Activated CD4-positive, alpha-beta T cell treated with anti-CD3 and anti-CD28 coated beads, Interleukin-2, amount 10 ng/mL, durations not matched to agents 7 days and 5 days (primary cell): ENCODE measurements at places on chromosomes 16 and 17. TPM values are rescaled to one million over a fixed set of nuclear protein-coding genes. Genes with fewer than 3 reads are reported as not detected.
A peak's percentile ranks its signal among the peaks of the same experiment; 100 is the strongest.

KRT31 gene
- total RNA-seq, result not detected

MYH2 gene
- total RNA-seq, result not detected

ATP2A1 gene
- total RNA-seq, result 1.3 TPM

TPSAB1 gene
- total RNA-seq, result not detected

GRCh38 chr16:57837305-57838125 lies 35.2 kb upstream of the KIFC3 start:
- DNase-seq, result no peak
- H3K36me3 ChIP-seq, result no peaks in the 10 kb centered on the region
- H3K27ac ChIP-seq, result no peak overlapping the region
- peaks cover 2% of the 10 kb centered on the region for H3K27me3 ChIP-seq
- no peaks in the 10 kb centered on the region for H3K4me1 ChIP-seq
- H3K4me3 ChIP-seq, result no peak overlapping the region

DNA sequence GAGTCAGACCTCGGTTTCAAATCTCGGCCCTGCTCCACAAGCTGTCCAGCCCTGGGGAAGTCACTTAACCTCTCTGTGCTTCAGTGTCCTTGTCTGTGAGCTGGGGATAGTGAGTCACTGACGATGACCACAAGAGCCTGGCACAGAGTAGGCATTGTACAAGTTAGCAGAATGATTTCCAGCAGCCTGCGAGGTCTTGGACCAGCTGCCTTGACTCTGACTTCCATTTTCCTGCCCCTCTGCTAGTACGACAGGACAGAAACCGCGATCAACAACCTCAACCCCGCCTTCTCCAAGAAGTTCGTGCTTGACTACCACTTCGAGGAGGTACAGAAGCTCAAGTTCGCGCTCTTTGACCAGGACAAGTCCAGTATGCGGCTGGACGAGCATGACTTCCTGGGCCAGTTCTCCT lies 20.7 kb downstream of the CPNE2 start:
- no peak overlapping the region for H3K27ac ChIP-seq
- H3K4me3 ChIP-seq, result no peak overlapping the region
- no peaks in the 10 kb centered on the region for H3K36me3 ChIP-seq
- H3K27me3 ChIP-seq, result peaks cover 2% of the 10 kb centered on the region
- H3K4me1 ChIP-seq, result peaks cover 3% of the 10 kb centered on the region

GRCh38 chr17:3710951-3711383 lies 12.7 kb upstream of the HASPIN start:
- peak overlapping the region; percentile 95 for H3K27ac ChIP-seq
- H3K4me3 ChIP-seq, result peak overlapping the region; percentile 66
- peaks cover 37% of the 10 kb centered on the region for H3K36me3 ChIP-seq
- no peaks in the 10 kb centered on the region for H3K27me3 ChIP-seq

DNA sequence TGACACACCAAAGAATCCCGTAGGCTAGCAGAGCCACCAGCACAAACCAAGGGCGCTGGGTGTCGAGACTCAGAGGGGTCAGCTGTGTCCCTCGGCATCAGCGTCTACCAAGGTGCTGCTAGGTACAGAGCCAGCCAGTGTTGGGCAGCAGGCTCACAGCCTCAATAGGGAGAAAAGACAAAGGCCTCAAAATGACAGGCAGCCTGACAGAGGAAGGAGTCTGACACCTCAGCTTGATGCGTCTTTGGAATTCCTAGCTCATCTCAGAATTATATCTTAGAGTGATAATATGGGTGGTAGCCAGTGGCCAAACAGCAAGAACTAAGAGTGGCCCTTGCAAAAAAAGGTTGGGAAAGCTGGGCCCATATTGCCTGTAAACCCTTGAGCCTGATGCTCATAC lies 45.9 kb downstream of the HS3ST3B1 start:
- no peak overlapping the region for H3K27ac ChIP-seq
- H3K36me3 ChIP-seq, result peaks cover 36% of the 10 kb centered on the region
- H3K4me3 ChIP-seq, result no peak overlapping the region
- H3K27me3 ChIP-seq, result no peaks in the 10 kb centered on the region
- no peak for DNase-seq
- H3K4me1 ChIP-seq, result peaks cover 12% of the 10 kb centered on the region

- no peak overlapping the region for H3K4me3 ChIP-seq
- H3K4me1 ChIP-seq, result peaks cover 50% of the 10 kb centered on the region
- no peaks in the 10 kb centered on the region for H3K36me3 ChIP-seq
- peaks cover 49% of the 10 kb centered on the region for H3K27me3 ChIP-seq
- no peak for DNase-seq
Observed at GRCh38 chr17:42675348-42675964, 1.3 kb downstream of the PLEKHH3 start.

GRCh38 chr17:44775136-44775837 lies 16.5 kb downstream of the ADAM11 start:
- peak; percentile 98 for DNase-seq
- peak overlapping the region; percentile 88 for H3K27ac ChIP-seq
- H3K4me1 ChIP-seq, result peaks cover 21% of the 10 kb centered on the region
- no peaks in the 10 kb centered on the region for H3K36me3 ChIP-seq
- peak overlapping the region; percentile 83 for H3K4me3 ChIP-seq
- H3K27me3 ChIP-seq, result peaks cover 9% of the 10 kb centered on the region

DNA sequence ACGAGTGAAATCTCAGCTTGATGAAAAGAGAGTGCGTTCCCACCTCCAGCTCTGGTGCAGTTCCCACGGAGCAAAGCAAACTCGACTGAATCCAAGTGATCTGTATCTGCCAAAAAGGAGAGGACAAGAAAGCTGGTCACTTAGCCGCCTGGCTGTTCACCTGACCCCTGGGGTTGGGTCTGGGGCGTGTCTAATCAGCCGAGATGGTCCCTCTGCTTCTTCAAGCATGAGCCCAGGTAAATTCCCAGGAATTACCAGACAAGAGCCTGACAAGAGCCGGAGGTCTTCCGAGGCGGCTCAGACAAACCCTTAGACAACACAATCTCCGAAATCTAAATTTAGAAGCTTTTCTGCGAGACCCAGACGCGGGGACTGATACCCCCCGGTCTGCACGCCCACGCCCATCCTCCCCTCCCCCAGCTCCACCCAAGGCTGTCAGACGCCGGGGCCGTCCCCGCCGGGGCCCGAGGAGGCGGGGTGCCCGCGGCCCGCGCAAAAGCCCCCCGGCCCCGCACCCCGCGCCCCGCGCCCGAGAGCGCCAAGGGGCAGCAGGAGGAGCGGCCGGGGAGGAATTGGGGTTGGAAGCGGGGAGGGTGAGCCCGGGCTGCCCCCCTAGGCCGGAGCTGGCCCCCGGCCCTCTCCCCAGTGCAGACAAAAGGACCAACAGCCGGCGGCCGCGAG lies 674 bp downstream of the ZNF821 start:
- H3K4me3 ChIP-seq, result peak overlapping the region; percentile 80
- peak overlapping the region; percentile 86 for H3K27ac ChIP-seq
- peak; percentile 33 for DNase-seq
- peaks cover 22% of the 10 kb centered on the region for H3K36me3 ChIP-seq

- DNase-seq, result no peak
- peaks cover 18% of the 10 kb centered on the region for H3K4me1 ChIP-seq
- H3K27ac ChIP-seq, result no peak overlapping the region
- H3K4me3 ChIP-seq, result no peak overlapping the region
- H3K36me3 ChIP-seq, result no peaks in the 10 kb centered on the region
Observed at GRCh38 chr17:8080799-8081219, 6.7 kb downstream of the ALOX12B start.

DNA sequence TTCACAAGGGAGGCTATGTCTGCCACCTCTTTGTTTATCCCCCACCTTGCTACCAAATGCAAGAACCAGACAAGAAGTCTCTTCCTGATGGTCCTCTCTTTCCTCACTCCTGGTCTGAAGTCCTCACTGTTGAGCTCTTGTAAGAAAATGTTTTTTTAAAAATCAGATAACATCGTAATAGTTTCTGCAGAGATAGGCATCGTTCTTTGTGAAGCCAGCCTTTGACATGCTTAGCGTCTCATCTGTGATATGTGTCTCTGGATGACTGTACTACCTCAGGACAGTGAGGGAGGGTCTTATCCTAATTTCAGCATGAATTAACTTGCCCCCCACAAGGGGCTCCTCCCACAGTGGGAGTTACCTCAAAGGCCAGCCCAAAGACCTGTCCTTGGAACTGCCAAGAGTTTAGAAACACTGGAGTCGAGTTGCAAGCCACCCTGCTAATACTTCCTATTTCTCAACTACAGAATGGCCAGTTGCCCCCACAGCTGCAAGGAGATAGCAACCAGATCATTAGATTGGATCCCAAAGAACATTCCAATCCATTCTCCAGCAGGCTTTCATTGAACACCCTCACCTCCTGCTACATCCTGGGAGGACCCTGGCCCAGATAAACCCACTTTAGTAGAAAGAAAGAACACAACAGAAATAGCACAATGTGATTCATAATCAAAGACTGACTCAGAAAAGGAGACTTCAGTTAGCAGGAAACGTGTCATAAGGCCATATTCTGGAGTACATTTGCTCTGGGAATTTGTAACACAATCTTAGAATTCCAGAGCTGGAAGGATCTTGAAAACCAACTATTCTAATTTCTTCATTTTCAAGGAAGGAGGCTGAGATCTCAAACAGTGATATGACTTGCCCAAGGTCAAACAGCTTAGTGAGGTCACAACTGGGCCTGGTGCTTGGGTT lies 151.0 kb downstream of the IRX3 start:
- H3K27me3 ChIP-seq, result peaks cover 5% of the 10 kb centered on the region
- H3K4me3 ChIP-seq, result no peak overlapping the region
- DNase-seq, result no peak
- no peaks in the 10 kb centered on the region for H3K4me1 ChIP-seq
- H3K27ac ChIP-seq, result no peak overlapping the region

DNA sequence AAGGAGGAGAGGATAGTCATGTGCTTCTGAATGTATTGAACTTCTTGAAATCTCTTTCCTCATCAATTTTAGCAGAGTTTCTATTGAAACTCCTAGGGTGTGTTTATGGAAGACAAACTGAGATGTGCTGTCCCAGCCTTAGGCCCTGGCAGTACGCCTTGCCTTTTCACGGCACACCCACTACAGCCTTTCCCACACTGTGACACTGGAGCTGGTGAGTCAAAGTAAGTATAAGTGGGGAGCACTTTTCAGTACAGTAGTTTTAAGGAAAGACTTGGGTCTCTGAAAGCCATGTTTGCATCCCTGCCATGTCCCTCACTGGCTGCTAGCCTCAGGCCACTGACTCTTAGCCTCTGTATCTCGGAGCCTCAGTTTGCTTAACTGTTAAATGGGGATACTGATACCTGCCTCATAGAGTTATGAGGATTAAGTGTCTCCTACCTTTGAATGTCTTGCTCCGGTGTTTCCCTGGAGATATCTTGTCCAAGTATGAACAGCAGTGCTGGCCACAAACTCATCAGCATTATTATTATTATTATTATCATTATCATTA lies 144.7 kb upstream of the CRHR1 start:
- H3K4me3 ChIP-seq, result no peak overlapping the region
- DNase-seq, result no peak
- H3K4me1 ChIP-seq, result peaks cover 11% of the 10 kb centered on the region
- H3K27ac ChIP-seq, result no peak overlapping the region

- peaks cover 59% of the 10 kb centered on the region for H3K27me3 ChIP-seq
- no peaks in the 10 kb centered on the region for H3K36me3 ChIP-seq
- peak overlapping the region; percentile 48 for H3K4me3 ChIP-seq
- peaks cover 15% of the 10 kb centered on the region for H3K4me1 ChIP-seq
- H3K27ac ChIP-seq, result no peak overlapping the region
Observed at GRCh38 chr17:41733348-41734138, 900 bp downstream of the HAP1 start.

GRCh38 chr17:38415250-38416194 lies 12.7 kb upstream of the ARHGAP23 start:
- peak overlapping the region; percentile 41 for H3K27ac ChIP-seq
- no peak for DNase-seq
- peaks cover 27% of the 10 kb centered on the region for H3K27me3 ChIP-seq
- H3K4me3 ChIP-seq, result no peak overlapping the region
- no peaks in the 10 kb centered on the region for H3K36me3 ChIP-seq
- peaks cover 14% of the 10 kb centered on the region for H3K4me1 ChIP-seq

GRCh38 chr17:82684228-82684841 lies 14.2 kb downstream of the RAB40B start:
- no peaks in the 10 kb centered on the region for H3K4me1 ChIP-seq
- no peak overlapping the region for H3K27ac ChIP-seq
- no peak overlapping the region for H3K4me3 ChIP-seq
- no peak for DNase-seq

DNA sequence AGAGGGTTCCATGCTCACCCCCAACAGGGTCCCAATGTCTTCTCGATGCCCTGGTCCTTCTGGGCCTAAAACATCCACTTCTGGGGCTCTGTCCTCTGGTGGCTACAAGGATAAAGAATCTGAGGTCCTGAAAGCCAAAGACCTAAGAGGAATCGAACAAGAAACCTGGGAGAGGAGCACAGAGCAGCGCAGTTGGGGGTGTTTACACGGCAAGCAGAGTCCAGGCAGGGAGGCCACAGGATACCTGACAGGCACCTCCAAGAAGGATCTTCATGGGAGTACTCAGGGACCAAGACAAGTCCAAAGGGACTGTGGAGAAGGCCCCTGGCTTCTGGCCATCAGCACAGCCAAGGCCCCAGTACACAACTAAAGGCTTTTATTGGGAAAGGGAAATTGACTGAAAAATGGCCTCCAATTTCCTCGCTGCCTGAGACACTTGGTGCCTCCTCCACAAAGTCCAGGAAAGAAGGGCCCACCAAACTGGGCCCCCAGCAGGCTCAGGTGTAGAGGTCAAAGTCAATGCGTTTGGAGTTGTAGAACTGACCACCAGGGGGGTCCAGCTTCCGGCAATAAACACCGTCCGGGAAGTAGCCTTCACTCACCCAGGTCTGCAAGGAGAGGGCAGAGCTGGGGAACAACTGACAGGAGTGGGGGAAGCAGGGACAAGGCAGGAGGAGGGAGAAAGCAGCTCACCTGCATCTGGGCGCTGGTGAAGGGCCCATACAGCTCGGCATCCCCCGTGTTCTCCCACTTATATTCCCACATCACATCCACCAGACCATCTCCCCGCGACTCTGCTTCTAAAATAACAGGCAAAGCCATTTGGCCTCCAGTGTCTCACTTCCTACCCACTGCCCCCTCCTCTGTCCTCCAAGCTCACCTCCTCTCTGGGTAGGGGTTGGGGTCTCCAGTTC lies 2.4 kb downstream of the CD2BP2 start:
- peak overlapping the region; percentile 40 for H3K4me3 ChIP-seq
- H3K27me3 ChIP-seq, result no peaks in the 10 kb centered on the region
- peaks cover 51% of the 10 kb centered on the region for H3K4me1 ChIP-seq
- no peak for DNase-seq

GRCh38 chr17:71667661-71668060 lies 453.2 kb upstream of the SOX9 start:
- no peaks in the 10 kb centered on the region for H3K36me3 ChIP-seq
- no peaks in the 10 kb centered on the region for H3K27me3 ChIP-seq
- H3K27ac ChIP-seq, result no peak overlapping the region
- no peaks in the 10 kb centered on the region for H3K4me1 ChIP-seq
- DNase-seq, result no peak

DNA sequence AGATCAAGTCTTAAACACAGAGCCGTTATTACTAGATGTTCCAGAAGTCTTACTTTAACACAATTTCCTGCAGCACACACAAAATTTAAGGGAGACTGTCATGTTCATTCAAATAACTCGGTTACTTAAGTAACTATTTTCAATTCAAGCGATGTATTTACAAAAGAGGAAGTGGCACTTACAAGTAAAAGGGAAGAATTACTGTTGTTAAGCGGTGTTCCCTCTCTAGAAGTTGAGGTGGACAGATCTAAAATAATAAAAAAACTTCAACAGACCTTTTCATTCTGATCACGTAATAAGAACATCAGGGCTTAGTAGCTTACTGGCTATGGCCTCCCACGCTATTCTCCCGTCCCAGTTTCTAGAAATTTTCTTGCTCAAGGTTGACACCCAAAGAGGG lies 26.2 kb upstream of the TXNDC11 start:
- no peak overlapping the region for H3K4me3 ChIP-seq
- H3K27ac ChIP-seq, result peak overlapping the region; percentile 63
- H3K27me3 ChIP-seq, result no peaks in the 10 kb centered on the region
- H3K4me1 ChIP-seq, result peaks cover 10% of the 10 kb centered on the region
- peaks cover 59% of the 10 kb centered on the region for H3K36me3 ChIP-seq

GRCh38 chr16:73711406-73712080 lies 585.1 kb upstream of the PSMD7 start:
- H3K4me1 ChIP-seq, result no peaks in the 10 kb centered on the region
- H3K36me3 ChIP-seq, result no peaks in the 10 kb centered on the region
- no peaks in the 10 kb centered on the region for H3K27me3 ChIP-seq
